Panc1 (cell line): ENCODE measurements at places on chromosomes 16 and 17.

GRCh38 chr16:50160495-50161164 lies 7.5 kb downstream of the TENT4B start:
- DNase-seq: no peak

- DNase-seq: no peak
These were observed 33.1 kb downstream of the KANSL1 start for GRCh38 chr17:46160169-46160568.

DNA sequence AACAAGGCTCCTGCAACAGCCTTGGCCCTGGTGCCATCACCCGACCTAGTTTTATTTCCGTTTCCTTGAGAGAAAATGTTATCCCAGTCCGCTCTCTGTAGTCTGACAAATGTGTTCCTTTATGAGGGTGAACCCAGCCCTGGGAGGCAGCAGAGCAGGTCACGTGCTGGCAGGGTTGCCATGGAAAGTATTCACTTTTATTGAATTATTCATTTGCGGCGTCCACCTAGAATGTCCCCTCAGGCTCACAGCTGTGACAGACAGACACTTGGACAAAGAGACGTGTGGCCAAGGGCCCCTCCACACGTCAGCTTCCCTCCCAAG lies 90.0 kb downstream of the WSCD1 start:
- DNase-seq: no peak

GRCh38 chr17:36869856-36870719 lies 67.2 kb upstream of the LHX1 start:
- DNase-seq: no peak

- peak; percentile 17 for DNase-seq
These were observed at the start of gene CIITA for GRCh38 chr16:10876799-10877341. Gene CIITA (plus strand): TSS chr16:10877202. CDS start chr16:10877331, 129 bp downstream.

DNA sequence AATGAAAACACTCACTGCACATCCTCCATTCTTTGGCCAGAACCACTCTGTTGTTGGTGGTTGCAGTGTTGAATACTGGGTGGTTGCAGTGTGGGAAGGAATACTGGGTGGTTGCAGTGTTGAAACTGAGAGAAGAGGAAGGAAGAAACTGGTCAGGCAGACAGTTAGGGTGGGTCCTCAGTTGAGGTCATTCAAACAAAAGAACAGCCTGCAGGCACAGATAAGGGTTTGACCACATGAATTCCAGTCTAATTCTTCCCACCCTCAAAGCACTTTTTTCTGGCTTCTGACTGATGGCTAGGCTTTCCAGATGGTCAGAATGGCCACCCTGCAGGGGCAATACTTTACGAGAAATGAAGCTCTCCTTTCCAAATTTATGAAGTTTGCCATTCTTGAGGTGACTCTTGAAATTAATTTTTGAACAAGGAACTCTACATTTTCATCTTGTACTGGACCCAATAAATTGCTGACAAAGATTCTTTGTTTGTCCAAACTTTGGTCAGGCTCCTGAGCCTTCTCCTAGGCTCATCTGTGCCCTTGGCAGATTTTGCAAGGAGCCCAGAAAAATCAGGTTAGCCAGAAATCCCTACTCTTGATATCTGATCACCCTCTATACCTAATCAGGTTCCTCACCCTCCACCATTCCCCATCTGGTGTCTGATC lies 596.6 kb upstream of the CDH5 start:
- DNase-seq: no peak

DNA sequence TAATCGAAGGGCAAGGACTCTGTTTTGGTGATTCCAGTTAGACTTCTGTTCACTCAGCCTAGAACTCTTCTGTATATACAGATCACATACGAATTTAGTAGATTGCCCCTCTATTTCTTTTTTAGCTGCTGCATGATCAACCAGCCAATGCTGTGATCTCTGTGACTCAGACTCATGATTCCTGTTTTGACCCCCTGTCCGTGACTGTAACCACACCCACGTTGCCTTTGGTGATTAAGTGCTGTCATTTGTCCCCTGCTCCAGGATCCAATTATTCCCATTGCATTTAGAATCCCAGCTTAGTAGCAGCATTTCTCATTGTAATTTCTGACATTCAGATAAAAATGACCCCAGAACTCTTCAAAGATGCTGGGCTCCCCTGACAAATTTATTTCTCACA lies 545.7 kb downstream of the NPIPA7 start:
- no peak for DNase-seq

DNA sequence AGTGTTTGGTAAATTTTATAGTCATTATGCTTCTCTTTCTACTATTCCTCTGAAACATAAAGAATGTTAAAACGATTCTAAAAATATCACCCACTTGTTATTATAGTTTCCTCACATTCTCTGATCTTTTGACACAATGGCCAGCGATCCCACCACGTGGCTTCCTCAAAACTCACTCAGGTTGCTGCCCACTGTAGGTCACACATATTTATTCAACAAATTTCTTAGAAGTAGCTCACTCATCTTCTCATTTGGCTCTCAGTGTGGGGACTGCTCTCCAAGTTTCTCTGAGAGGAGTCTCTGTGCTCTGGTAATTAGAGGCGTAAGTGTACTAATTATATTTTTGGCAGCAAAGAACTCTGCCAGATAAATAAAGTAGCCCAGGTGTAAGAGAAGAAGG lies 465.4 kb downstream of the CDH11 start:
- DNase-seq: no peak

DNA sequence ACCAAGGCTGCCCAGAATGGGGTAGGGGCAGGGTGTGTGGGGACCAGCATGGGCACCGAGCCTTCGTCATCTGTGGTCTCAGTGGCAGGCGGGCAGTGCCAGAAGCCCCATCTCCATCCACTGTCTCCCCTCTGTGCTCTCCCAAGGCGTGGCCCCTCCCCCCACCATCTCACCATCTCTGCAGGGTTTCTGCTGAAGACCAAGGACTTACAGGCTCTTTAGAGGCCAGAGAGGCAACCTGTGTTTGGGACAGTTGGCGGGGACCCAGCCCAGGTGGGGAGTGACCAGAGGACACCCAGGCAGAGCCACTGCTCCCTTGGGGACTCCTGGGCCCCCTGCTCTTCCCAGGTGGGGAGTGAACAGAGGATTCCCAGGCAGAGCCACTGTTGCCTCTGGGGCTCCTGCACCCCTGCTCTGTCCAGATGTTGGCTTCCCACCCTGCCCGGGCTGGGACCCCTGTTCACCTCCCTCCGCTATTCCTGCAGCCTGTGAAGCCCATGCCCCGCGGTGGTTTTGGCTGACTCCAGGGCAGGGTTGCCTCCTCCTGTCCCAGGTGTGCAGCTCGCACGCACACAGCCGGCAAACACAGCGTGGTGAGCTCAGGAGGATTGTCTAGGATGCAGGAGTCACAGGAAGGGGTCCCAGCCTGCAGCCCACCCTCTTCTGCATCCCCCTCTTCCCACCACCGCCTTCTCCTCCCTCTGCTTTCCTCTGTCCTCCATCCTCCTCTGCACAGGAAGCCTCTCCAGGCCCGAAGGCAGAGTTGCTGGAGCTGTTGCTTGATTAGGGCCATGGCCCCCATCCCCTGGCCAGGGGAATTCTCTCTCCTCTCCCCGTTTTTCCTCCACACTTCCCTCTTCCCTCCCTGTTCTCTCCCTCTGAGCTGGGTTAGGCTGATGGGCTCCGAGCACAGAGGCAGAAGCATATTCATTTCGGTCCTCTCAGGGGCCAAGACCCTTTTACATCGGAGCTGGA lies 45.0 kb downstream of the SLC7A5 start:
- no peak for DNase-seq

- DNase-seq: no peak
These were observed 34.4 kb downstream of the TMEM186 start for GRCh38 chr16:8763083-8763482.

DNA sequence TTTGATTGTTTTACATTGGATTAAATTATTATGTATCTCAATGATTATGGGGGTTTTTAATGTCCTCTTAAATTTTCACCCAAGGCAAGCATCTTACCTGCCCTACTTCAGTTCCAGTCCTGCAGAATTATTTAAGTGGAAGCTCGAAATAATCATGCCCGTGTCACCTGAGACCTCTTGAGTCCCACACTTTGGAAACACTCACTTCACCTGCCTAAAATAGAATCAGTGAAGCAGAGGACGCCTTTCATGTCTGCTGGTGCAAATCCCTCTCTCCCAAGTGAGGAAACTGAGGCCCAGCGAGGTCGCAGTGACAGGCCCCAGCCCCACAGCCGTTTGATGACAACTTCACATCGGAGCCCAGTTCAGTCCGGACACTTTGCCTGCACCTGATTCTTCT lies 284.6 kb downstream of the C16orf95 start:
- DNase-seq: no peak

- DNase-seq: no peak
These were observed 10.4 kb downstream of the COG1 start for GRCh38 chr17:73203135-73203787.

- no peak for DNase-seq
These were observed 35.4 kb downstream of the SLC6A4 start for GRCh38 chr17:30200106-30200505.

GRCh38 chr17:49633762-49634484 lies 44.0 kb downstream of the SPOP start:
- no peak for DNase-seq

DNA sequence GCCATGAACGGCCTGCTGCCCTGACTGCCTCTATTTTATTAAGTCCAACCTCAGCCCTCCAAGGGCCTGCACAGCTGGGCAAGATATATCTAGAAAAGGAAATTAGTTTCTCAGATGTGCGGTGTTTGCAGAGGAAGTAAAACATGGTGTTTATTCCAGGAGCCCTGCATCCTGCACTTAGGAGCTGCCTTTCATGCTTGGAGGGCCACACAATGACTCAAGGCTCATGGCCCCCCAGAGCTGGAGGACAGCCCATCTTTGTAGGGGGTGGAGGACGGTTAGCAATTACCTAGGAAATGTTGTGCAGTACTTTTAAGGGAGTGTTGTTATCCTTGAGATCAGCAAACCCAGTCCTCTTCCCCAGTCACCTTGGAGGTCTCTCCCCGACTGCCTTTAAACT lies 80.5 kb downstream of the COPRS start:
- no peak for DNase-seq

- DNase-seq: no peak
These were observed 750 bp downstream of the TMEM132E start for GRCh38 chr17:34579979-34580684.

GRCh38 chr16:48003206-48003907 lies 152.4 kb downstream of the ABCC12 start:
- DNase-seq: no peak

DNA sequence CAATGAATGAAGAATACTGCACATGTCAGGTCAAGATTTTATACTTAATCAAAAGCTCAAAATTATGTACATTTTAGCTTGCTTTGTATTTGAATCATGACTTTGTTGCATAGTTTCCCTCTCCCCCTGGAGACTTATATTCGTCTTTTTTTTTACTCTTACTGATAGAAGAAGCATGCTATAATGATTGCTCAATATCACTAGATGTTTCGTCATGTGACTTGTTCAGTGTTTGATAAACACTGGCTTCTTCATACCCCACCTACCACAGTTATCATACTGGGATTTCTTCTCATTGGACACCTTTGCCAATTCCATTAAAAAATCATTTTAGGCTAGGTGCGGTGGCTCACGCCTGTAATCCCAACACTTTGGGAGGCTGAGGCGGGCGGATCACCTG lies 148.7 kb downstream of the FTO start:
- no peak for DNase-seq

- DNase-seq: no peak
These were observed 101.1 kb downstream of the MSI2 start for GRCh38 chr17:57357392-57357784.

GRCh38 chr17:50289991-50290702 lies 15.9 kb downstream of the TMEM92 start:
- peak; percentile 57 for DNase-seq

DNA sequence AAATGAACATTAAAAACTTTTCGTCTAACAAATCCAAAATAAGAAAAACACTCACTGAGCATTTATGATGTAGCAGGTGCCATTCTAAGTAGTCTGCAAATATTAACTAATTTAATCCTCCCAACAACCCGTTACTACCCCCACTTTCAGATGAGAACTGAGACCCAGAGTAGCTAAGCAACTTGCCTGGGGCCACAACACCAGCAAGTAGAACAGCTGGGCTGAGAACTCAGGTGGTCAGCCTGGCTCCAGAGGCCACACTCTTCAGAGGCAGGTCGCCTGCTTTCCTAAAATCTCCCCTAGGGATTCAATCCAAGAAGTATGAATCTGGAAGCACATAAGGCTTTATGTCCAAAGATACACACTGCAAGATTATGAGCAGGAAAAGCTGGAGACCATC lies 6.2 kb downstream of the MBTPS1 start:
- no peak for DNase-seq

GRCh38 chr17:77027271-77027889 lies 113.4 kb upstream of the SEC14L1 start:
- no peak for DNase-seq

DNA sequence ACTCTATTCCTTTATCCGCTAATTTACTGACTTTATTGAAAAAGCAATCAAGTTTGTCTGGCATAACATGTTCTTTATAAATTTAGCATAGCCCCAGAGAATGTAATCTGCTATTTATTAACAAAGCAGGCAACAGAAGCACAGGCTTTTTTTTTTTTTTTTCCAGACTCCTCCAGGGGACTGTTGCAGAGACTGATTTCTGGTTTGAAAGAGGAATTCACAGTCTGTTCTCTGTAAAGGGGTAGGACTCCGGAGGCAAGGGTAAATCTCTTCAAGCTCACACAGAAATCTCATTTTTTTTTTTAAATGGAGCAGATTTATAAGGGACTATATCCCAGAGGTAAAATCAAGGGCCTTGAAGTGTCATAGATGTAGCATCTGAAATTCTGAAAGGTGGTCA lies 1386.5 kb upstream of the CDH8 start:
- no peak for DNase-seq

GRCh38 chr17:1829216-1829591 lies 498 bp downstream of the SMYD4 start:
- no peak for DNase-seq

DNA sequence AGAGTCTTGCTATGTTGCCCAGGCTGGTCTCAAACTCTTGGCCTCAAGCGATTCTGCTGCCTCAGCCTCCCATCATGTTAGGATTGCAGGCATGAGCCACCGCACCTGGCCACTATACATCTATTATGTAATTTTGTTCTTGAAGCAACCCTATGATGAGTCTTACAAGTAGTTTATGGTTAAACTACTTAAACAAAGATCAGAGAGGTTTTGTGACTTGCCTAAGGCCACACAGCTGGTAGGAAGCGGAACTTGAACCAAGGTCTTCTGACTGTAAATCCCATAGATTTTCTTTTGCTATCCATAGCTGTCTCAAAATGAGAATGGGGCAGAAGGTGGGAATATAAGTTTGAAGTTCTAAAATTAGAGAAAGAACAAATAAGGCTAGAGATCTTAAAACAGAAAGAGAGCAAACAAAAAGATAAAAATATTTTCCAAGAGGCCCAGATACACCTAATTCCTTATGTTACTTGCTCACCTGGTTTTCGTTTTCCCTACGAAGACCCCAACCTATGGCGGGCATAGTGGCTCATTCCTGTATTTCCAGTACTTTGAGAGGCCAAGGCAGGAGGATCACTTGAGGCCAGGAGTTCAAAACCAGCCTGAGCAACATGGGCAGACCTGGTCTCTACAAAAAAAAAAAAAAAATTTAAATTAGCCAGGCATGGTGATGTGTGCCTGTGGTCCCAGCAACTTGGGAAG lies 32.4 kb downstream of the VWA3A start:
- DNase-seq: no peak
